Heart right ventricle (tissue), 16 donors: ENCODE measurements at places on chromosomes 5 and 9. TPM values are rescaled to one million over a fixed set of nuclear protein-coding genes. Genes with fewer than 3 reads are reported as not detected.

DNA sequence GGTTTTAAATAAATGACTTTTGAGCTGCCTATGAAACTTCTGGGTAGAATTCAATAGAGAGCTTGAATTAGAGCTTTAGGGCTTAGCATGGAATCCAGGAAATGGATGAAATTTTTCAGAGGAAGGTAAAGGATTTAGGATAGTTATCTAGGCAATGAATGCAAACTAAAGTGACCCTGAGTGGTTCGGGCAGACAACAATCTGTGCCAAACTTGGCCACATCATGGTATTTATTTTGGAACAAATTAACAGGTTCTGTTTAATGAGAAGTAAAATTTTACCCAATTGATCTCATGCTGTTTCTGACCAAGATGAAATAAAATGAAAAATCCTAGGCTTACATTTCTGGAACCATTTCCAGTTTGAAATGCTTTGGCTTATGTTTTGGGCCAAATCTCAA lies 934.4 kb downstream of the MAT2B start:
- no peak overlapping the region for H3K27ac ChIP-seq
- no peaks in the 10 kb centered on the region for H3K36me3 ChIP-seq
- no peak overlapping the region for H3K4me3 ChIP-seq
- no peaks in the 10 kb centered on the region for H3K4me1 ChIP-seq

GRCh38 chr9:136016572-136017288 lies 55.6 kb upstream of the UBAC1 start:
- no peaks in the 10 kb centered on the region for H3K27me3 ChIP-seq
- peak; percentile 13 for DNase-seq
- H3K36me3 ChIP-seq: no peaks in the 10 kb centered on the region
- peaks cover 35% of the 10 kb centered on the region for H3K4me1 ChIP-seq

DNA sequence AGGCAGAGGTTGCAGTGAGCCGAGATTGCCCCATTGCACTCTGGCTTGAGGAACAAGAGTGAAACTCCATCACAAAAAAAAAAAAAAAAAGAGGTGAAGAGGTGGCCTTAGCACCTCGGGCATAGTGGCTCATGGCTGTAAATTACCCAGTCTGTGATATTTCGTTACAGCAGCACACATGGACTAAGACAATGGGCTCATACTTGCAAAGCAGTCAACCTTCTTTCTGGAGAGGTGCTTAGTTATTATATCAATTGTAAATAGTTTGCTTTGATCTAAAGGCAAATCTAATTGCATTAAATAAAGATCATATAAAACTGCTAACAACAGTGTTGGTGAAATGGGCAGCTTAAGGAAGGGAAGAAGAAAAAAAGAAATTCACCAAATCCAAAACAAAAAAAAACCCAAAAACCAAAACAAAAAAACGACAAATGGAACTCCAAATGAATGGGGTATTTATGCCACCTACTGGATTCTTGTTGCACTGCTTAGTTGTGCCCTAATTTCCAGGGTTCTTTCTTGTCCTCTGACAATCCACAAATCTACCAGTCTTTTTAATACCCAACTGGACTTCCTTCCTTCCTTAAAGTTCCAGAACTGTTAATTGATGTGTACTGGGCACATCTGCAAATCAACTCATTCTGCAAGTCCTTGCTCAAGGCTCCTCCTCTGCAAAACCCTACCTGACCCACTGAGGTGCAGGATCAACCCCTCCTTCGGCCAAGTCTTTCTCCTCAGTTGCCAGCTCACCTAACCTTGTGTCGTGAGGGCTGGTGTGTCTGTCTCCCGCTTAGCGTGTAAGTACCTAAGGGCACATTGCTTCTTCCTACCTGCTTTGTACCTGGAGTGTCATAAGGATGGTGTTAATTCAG lies 35.0 kb upstream of the DMRT1 start:
- no peaks in the 10 kb centered on the region for H3K36me3 ChIP-seq
- no peak for DNase-seq
- H3K27me3 ChIP-seq: no peaks in the 10 kb centered on the region
- H3K4me1 ChIP-seq: no peaks in the 10 kb centered on the region
- no peak overlapping the region for H3K27ac ChIP-seq

- H3K4me1 ChIP-seq: peaks cover 56% of the 10 kb centered on the region
- peak overlapping the region; percentile 20 for H3K27ac ChIP-seq
- no peaks in the 10 kb centered on the region for H3K36me3 ChIP-seq
- DNase-seq: no peak
- no peaks in the 10 kb centered on the region for H3K27me3 ChIP-seq
These were observed 229.5 kb downstream of the CD180 start for GRCh38 chr5:66967102-66967501.

DNA sequence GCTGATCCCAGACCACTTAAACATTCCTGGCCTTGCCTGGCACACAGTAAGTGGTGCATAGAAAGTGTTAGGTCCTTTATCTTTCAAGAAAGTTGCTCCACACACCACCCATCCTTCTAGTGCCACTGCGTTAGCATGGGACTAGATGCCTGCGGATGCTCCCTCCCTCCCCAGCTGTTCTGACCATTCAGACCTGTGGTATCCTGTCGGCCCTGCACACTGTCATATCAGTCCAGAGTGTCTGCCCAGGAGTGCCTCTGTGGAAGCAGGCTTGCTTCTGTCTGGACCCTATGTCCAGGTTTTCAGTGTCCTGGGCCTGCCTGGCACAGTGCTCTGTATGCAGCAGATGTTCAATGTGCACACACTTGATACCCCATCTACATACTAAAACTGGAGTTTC lies 38.3 kb upstream of the SMU1 start:
- H3K27ac ChIP-seq: no peak overlapping the region
- H3K27me3 ChIP-seq: no peaks in the 10 kb centered on the region
- peaks cover 16% of the 10 kb centered on the region for H3K36me3 ChIP-seq

GRCh38 chr9:109721001-109721400 lies 59.0 kb upstream of the PALM2AKAP2 start:
- no peak overlapping the region for H3K27ac ChIP-seq
- DNase-seq: no peak
- H3K36me3 ChIP-seq: no peaks in the 10 kb centered on the region

Gene ANKDD1B
- polyA plus RNA-seq: 0.04 TPM

Gene ST6GALNAC4
- polyA plus RNA-seq: 10.8 TPM
